ENCODE measurements at places on chromosomes 12 and 14. TPM values are rescaled to one million over a fixed set of nuclear protein-coding genes. Genes with fewer than 3 reads are reported as not detected.

The KCNMB4 gene
- total RNA-seq, result 0.12 TPM

The TMEM229B gene
- 6.2 TPM for total RNA-seq

The CAPZA3 gene
- not detected for total RNA-seq

The TRPV4 gene
- 2.8 TPM for total RNA-seq

The DLK1 gene
- total RNA-seq, result 8.5 TPM

The C1QL4 gene
- total RNA-seq, result not detected

The GPR84 gene
- total RNA-seq, result 0.32 TPM

The C12orf54 gene
- total RNA-seq, result not detected

The SLCO1B1 gene
- 0.09 TPM for total RNA-seq

The KSR2 gene
- total RNA-seq, result 1.5 TPM

The ANG gene
- total RNA-seq, result 14.4 TPM

The GPRC5D gene
- not detected for total RNA-seq

The CLECL1 gene
- total RNA-seq, result 0.31 TPM

The CLEC14A gene
- 6.8 TPM for total RNA-seq

The GZMH gene
- 0.90 TPM for total RNA-seq

The ING4 gene
- total RNA-seq, result 10.3 TPM

The GPR137C gene
- total RNA-seq, result 0.34 TPM

The FAM186B gene
- 0.83 TPM for total RNA-seq

The RNASE3 gene
- total RNA-seq, result not detected

The SMCO2 gene
- 0.50 TPM for total RNA-seq

The ENDOU gene
- total RNA-seq, result 0.20 TPM

The RNF212B gene
- not detected for total RNA-seq

The IL26 gene
- not detected for total RNA-seq

The LRRC10 gene
- not detected for total RNA-seq

The LRP1-AS gene
- total RNA-seq, result not detected

The LAG3 gene
- not detected for total RNA-seq

The TAS2R9 gene
- total RNA-seq, result not detected

The IGF1 gene
- total RNA-seq, result 1.6 TPM

The CLEC4C gene
- not detected for total RNA-seq

The LBHD2 gene
- not detected for total RNA-seq

The FAM234B gene
- 4.1 TPM for total RNA-seq

The ARG2 gene
- total RNA-seq, result 1.3 TPM

The COPZ1 gene
- total RNA-seq, result 111 TPM

The RTL1 gene
- 0.03 TPM for total RNA-seq

The LMO3 gene
- 27.6 TPM for total RNA-seq

The GLT8D2 gene
- total RNA-seq, result 3.1 TPM

The CACNA2D4 gene
- total RNA-seq, result 2.0 TPM
